ENCODE measurements at places on chromosomes 5 and 9.

DNA sequence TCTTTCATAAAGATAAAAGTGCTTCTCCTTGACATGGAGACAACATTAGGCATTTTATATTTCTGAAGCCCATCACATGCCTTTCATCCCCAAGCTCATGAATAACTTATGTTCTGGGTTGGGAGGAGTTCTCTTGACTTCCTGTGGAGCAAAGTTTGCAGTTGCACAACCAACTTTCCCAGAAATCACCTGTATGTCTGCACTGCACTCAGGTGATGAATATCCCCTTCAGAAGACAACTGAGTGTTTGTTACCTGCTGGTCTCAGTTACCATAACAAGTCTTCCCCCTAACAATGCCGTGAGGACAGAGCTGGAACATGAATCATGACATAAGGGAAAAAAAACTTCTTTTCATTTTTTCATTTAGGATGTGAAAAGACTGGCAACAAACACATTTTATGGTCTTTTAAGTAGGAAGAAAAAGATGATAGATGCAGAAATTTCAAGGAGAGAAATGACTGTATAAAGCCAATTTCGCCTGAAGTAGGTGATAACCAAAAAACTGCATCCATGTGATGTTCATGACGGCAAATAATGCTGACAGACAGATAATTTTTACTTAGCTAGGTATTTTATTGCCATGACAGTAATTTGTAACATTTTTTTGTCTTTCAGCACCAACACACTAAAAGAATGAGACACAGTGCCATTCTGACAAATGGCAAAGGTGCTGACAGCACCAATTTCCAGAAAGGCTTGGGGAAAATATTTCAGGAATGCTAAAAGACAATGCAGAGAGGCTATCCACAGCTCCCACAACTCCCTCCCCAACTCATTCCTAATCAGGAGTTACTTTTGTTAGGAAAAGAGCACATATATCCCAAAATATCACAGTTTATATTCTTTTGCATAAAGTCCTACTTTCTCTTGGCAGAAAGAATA, 656.3 kb downstream of the PRELID2 start:
- DNase-seq, result no peak

- no peak for DNase-seq
These were observed 278.9 kb downstream of the EFNA5 start for GRCh38 chr5:107391787-107392186.

DNA sequence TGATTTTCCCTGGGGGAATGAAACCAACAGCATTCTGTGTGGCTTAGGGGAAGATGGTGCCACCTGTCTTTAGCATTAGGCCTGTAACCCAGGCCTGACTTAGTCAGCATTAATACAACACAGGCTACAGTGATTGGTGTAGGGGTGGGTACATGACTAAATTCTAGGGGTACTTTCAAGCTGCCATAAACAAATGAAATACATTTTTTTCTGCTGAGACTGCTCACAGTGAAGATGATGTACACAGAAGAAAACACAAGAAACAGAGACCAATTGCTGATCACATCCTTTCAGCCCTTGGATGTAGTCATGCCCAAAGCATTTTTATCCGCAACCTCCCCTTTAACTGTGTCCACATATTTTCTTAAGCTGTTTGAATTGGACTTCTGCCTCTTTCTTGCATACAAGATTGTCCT, 527.2 kb downstream of the KCTD16 start:
- no peak for DNase-seq

DNA sequence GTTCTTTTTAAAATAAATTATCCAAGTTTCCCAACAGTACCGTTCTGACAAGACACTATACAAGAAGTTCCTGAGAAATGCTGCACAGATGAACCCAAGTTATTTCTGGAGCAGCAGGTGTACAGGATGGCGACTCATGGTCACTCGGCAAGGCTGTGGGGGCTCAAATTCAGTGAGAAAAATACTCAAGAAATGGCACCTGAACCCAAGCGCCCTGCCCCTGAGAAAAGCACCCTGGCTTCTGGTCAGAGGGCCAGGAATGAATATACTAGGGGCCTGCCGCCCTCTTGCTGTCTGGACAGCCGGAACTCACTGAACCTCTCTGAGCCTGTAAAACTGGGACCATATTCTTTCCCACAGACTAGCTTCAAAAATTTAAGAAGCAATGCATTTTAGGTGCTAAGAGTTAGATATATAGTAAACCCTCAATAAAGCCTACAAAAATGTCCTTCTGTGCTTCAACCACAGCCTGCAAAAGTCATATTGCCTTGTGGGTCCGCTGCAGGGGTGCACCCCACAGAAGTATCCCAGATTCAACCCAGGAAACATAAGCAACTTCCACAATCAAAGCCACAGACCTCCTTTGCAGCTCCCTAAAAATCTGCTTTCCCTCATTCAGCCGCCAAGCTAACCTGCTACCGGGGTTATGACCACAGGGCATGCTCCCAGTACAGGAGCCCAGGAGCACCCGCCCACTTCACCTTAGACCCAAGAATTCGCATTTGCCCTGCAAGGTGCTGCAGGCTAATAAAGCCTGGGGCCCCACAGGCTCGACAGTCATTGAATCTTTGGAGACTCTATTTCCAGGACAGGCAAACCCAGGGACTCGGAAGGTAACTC, 1.4 kb downstream of the RAPGEF1 start:
- no peak for DNase-seq

- no peak for DNase-seq
These were observed 134.9 kb upstream of the ADCY2 start for GRCh38 chr5:7261049-7261448.

GRCh38 chr5:7776442-7776841, 74.5 kb downstream of the CFAP90 start:
- DNase-seq, result no peak

GRCh38 chr9:135018306-135018915, 69.1 kb upstream of the OLFM1 start:
- DNase-seq, result no peak

- DNase-seq, result no peak
These were observed 621 bp upstream of the GCNT4 start for GRCh38 chr5:75053054-75053303.

DNA sequence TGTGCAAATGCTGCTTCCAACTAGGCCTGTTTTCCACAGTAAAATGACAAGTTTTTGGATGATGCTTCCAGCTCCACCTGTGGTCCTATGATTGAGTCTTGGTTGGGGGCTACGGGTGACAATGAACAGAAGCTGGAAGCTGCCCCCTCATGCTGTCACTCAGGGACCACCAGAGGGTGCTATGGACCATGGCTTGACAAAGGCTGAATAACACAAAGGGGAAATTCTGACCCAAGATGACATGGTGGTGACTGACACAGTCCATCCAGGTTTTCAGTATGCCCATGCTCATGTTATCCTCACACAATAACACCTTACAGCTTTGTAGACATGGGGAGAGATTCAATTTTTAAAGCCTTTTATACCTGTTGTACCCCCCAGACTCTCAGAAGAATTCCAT, 23.9 kb upstream of the SAP30L start:
- DNase-seq, result no peak

DNA sequence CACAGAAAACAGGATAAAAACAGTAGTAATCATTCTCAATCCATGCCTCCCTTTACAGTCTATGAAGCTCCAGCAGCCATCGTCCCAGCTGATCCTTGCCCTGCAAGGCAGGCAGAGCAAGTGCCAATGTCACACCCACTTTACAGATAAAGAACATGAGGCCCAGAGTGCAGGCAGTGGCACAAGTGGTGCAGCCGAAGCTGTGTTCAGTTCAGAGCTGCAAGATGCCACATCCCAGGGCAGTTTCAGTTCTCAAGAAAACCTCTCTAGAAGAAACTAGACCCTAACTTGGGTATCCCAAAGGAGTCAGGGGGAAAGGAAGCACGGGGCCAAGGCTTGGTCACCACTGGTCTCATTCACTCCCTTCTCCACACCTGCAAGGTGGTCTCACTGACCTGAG, 34.6 kb upstream of the CPLX2 start:
- no peak for DNase-seq

- no peak for DNase-seq
These were observed 187.7 kb downstream of the BRINP1 start for GRCh38 chr9:119181561-119181960.

DNA sequence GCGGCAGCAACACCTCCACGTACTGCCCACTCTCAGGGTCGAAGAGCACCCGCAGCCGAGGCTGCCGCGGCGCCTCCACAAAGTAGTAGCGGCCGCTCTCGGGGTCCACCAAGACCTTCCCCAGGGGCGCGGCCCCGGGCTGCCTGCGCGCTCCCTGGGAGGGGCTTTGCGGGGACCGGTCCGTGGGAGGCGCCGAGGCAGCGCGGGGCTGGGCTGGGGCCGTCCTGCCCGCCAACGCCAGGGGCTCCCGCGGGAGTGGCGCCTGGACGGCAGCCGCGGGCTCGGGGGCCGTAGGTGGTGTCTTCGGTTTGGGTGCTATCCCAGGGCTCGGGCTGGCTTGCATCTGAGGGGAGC, 2.6 kb upstream of the MZB1 start:
- DNase-seq, result no peak

DNA sequence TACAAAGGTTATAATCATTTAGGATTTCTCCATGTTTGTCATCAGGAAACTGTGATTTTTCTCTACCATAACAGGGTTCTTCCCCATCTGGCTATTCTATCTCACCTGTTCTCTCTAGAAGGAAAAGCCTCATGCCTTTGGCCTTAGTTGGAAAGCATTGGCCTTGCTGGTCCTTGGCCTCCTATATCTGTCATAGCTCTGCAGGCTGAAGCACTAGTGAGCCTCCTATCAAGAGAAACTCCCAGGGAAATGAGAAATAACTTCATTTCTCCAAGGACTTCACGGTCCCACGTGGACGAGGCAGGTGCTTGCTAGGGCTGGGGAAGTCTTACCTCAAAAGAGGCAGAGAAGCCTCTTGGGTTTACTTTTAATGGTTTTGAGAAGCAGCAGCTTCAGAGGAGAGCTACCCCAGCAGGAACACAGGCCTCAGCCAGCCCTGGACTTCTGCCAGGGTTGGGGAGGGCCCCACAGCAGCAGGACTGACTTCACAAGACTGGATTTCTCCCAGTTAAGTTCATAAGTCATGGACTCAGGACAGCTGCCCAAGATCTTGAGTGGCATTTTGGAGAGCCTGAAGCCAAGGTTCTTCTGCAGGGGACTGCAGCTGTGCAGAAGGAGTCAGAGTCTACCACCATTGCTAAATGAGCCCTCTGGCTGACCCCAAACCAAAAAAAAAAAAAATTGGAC, 15.8 kb upstream of the PSAT1 start:
- DNase-seq, result no peak

- DNase-seq, result no peak
These were observed 214.9 kb upstream of the DMRT1 start for GRCh38 chr9:626596-626995.

GRCh38 chr5:78320401-78320800, 25.9 kb upstream of the AP3B1 start:
- no peak for DNase-seq

- no peak for DNase-seq
These were observed at the start of gene PDE8B for GRCh38 chr5:77210091-77210963. Gene PDE8B (plus strand): TSS chr5:77210680. CDS start chr5:77210926, 246 bp downstream.
